ENCODE measurements at places on chromosomes 12 and 14.
A peak's percentile ranks its signal among the peaks of the same experiment; 100 is the strongest.

DNA sequence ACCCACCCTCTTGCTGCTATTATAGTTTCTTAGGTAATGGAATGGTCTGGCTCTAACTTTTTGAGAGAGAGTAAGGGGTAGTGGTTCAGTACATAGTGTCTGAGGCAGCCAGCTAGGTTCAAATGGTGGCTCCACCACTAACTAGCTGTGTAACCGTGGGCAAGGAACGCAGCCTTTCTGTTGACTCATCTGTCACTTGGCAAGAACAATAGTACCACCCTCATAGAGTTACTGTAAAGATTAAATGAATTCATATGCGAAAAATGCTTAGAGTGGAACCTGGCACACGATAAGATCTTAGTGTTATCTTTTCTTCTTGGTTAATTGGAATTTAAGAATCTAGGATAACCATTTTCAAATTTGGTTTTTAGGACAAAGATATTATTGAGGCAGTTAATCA, 14.0 kb downstream of the CCDC62 start:
- DNase-seq: no peak

- no peak for DNase-seq
Observed at GRCh38 chr14:29663281-29663801, 264.3 kb downstream of the PRKD1 start.

- no peak for DNase-seq
Observed at GRCh38 chr12:120554678-120555077, 20.5 kb downstream of the RNF10 start.

- DNase-seq: no peak
Observed at GRCh38 chr12:11059041-11059440, 3.1 kb downstream of the TAS2R46 start.

- DNase-seq: no peak
Observed at GRCh38 chr12:16198884-16199283, 78.6 kb downstream of the SLC15A5 start.

DNA sequence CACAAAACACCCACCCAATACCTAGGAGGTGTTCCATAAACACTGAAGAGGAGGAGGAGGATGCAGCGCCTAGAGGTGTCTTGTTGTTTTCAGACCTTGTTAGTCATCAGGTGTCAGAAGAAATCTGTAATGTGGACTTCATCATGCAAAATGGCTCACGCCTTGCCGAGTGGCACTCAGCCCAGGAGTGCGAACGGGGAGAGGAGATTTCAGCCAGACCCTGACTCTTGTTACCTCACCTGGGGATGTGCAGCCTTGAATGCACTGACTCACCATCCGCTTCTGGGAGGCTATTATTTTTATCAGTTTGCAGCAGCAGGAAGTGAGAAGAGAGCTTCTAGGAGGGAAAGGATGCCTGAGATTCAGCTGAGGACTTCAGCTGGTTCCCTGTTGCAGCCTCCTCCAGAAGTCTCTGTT, 48.2 kb upstream of the PLXNC1 start:
- DNase-seq: peak; percentile 70

- DNase-seq: no peak
Observed at GRCh38 chr14:98503086-98503815, 768.7 kb downstream of the BCL11B start.

DNA sequence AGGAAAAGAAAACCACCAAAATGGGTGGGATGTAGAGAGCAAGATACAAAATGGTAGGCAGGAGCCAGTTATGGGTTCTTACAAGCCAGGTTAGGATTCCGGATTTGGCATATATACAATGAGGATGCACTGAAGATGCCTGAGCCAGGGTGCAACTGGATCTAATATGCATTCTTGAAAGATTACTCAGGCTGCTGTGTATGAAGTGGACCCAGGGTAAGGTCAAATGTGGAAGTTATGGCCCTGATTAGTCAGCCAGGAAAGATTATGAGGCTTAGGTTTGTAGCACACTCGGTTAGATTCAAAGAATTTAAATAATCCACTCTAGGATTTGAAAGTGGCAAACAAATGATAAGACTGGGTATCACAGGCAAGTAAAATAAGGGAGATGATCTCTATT, 1750.7 kb upstream of the FLRT2 start:
- no peak for DNase-seq

GRCh38 chr14:21255385-21256101, 13.7 kb downstream of the HNRNPC start:
- no peak for DNase-seq

GRCh38 chr12:39010406-39010805, 105.0 kb upstream of the CPNE8 start:
- DNase-seq: no peak

DNA sequence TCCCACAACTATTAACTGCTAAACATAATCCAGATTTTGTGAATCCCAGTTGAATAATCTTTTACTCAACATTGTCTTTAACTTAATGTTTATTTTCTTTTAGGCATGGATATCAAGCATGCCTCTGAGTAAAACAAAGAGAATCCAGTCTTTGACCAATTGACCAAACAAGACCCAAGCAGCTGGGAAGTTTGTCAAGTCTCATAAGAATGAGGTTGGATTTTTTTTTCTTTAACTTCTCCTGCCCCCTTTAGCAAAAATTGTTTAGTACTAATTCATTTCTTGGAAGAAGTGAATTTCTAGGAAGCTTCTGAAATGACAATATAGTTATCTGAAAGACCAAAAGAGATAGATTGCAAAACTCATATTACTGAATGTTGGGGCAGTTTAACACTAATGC, 89.9 kb downstream of the OTOGL start:
- no peak for DNase-seq

DNA sequence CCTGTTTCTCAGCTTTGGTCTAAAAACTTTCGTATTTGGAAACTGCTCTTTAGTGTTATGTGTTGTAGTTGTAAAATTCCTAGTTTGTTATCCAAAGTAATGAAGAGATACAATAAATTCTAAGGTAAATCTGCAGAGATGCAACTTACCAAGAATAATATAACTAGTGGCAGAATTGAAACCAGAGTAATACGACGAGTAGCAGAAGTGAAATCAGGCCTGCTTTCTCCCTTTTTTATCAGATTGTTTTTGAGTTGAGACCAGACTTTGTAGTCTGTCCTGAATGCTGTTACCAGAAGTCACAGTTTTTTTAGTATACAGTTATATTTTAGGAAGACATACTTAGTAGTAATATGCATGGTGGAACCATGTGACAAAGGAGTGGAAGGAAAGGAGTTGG, 12.5 kb downstream of the PAPOLA start:
- no peak for DNase-seq

GRCh38 chr14:78488938-78489337, 318.8 kb downstream of the NRXN3 start:
- DNase-seq: no peak

- DNase-seq: no peak
Observed at GRCh38 chr12:75813072-75813471, 218.5 kb downstream of the PHLDA1 start.

DNA sequence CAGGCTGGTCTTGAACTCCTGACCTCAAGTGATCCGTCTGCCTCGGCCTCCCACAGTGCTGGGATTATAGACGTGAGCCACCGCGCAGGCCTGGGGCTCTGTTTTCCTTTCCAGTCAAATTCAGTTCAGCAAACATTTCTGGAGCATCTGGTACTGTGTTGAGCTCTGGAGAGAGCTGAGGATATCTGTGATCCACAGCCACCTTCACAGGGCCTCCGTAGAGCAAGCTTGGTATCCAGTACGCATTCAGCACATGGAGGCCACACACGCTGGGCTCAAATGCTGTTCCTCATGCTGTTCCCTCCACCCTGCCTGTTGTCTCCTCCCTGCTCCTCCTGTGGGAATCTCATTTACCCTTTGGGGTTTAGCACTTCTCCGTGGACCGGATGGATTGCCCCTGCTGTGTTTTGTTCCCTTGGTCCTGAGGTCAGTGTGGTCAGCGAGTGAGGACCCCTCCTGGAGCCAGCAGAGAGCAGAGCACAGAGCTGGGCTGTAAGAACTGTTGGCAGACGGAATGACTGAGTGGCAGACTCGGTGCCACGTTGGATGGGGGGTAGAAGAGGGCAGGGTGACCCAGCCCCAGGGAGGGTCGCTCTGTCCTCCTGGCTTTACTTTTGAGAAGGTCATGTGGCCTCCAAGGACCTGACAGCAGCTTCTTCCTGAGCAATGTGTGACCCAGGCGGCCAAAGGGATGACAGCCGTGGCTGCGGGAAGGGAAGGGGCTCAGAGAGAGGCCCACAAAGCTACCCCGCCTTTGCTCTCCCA, 891 bp downstream of the RPS6KL1 start:
- DNase-seq: no peak

GRCh38 chr12:116540622-116541152, 18.5 kb upstream of the MAP1LC3B2 start:
- no peak for DNase-seq

GRCh38 chr12:100827901-100828520, 33.4 kb downstream of the ANO4 start:
- no peak for DNase-seq

- DNase-seq: no peak
Observed at GRCh38 chr14:74723134-74723533, 10.2 kb downstream of the FCF1 start.

GRCh38 chr14:54642801-54643695, 76.1 kb downstream of the SAMD4A start:
- DNase-seq: no peak

- DNase-seq: no peak
Observed at GRCh38 chr12:113161415-113162016, 12.0 kb downstream of the CFAP73 start.

GRCh38 chr12:75553836-75554555, 42.6 kb upstream of the KRR1 start:
- no peak for DNase-seq

DNA sequence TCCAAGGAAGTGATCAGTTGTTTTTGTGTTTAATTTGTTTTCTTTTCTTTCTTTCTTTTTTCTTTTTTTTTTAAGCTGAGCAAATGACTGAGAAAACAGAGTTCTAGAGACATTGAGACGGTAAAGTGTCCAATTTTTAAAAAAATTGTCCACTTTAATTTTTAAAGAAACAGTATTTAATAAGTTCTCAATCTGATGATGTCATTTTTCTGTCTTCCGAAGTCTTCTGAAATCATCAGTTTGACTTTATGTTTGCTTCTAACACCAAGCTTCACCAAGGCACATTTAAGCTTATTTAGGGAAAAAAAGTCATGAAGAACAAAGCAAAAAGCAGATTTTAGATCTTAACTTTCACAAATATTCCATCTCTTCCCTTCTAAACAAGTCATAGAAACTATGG, 63.4 kb upstream of the RTRAF start:
- DNase-seq: no peak

DNA sequence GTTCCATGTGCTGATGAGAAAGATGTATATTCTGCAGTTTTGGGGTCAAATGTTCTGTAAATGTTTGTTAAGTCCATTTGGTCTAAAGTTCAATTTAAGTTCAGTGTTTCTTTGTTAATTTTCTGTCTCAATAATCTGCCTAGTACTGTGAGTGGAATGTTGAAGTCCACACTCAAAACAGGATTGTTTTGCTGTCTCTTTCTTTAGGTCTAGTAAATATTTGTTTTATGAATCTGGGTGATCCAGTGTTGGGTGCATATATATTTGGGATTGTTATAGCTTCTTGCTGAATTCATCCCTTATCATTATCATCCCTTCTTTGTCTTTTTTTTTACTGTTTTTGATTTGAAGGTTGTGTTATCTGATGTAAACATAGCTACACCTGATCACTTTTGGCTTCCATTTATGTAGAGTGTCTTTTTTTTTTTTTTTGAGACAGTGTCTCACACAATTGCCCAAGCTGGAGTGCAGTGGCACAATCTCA, 26.0 kb upstream of the PRPF39 start:
- no peak for DNase-seq

DNA sequence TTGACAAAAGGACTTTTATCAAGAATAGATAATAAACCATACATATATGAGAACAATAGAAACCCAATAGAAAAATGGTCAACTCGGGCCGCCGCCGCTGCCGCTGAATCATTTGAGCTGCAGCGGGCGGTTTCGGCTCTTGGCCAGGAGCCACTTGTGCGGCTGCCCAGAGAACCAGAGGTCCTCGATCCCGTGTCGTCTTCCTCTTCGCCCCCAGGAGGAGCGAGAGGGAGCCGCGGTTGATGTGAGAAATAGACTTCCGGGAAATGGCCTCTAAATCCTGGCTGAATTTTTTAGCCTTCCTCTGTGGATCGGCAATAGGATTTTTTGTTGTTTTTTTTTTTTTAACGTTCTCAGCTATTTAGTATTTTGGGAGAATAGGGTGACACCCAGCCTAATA, 44.8 kb downstream of the CPSF6 start:
- peak; percentile 72 for DNase-seq

- DNase-seq: no peak
Observed at GRCh38 chr12:132292328-132293319, 36.8 kb downstream of the GALNT9 start.

- DNase-seq: no peak
Observed at GRCh38 chr12:119157978-119158377, 20.8 kb upstream of the HSPB8 start.

DNA sequence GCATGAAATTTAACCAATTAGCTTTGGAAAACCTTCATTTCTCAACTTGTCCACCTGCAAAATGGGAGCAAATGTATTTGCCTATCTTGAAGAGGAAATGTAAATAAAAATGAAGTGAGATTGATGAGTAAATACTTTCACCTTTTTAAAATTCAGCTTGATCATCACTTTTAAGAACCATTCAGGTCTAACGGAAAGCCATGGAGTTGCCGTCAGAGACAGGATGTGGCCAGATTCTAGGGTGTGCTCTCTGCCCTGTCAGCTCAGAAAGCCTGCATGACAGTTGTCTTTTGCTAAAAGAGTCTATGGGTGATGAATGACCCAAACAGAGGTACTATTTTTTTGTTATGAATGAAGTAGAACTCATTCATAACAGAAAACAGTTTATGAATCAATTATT, 104.3 kb upstream of the SLC35F4 start:
- DNase-seq: no peak

DNA sequence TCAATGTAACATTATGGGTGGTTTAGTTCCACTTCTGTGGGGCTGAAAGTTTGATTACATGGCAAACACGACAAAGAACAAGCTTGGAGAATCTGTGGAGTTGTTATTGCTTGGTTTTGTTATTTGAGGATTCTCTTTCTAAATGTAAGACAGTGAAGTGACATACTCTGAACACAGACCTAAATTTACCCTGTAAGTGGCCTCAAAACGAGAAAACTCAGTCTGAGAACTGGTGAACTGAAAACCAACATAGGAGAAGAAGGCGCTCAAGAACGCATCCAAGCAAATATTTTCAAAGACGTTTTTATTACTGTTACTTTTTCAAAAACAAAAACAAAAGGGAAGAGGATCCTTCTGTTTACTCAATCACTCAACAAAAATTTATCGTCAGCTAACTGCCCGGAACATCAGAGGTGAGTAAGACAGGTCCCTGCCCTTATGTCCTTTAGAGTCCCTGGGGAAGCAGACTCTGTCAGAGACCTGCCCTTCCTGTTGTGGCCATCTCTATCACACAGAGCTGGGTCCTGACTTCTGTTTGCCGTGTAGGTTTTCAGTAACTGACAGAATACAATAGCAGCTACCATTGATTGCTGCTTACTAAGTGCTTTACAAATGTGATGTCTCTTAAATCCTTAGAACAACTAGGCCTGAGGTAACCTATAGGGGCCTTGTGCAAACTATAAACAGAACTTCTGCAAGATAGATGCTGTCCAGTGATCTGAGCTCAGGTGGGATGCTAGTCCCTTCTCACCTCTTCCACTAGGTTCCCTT, 79.3 kb upstream of the C12orf71 start:
- DNase-seq: no peak

- peak; percentile 89 for DNase-seq
Observed at GRCh38 chr14:74860899-74861733, 14.8 kb downstream of the PROX2 start.

- no peak for DNase-seq
Observed at GRCh38 chr12:63985456-63985855, 141.0 kb downstream of the SRGAP1 start.

GRCh38 chr12:108193917-108194316, 64.8 kb downstream of the WSCD2 start:
- DNase-seq: peak; percentile 31

GRCh38 chr14:104095426-104096310, 10.2 kb downstream of the ASPG start:
- no peak for DNase-seq

Data from uterus (tissue), 4 donors.